ENCODE measurements at places on chromosomes 3 and 15. TPM values are rescaled to one million over a fixed set of nuclear protein-coding genes. Genes with fewer than 3 reads are reported as not detected.
A peak's percentile ranks its signal among the peaks of the same experiment; 100 is the strongest.

GRCh38 chr15:66880380-66881155, 178.5 kb downstream of the SMAD6 start:
- no peak for DNase-seq

DNA sequence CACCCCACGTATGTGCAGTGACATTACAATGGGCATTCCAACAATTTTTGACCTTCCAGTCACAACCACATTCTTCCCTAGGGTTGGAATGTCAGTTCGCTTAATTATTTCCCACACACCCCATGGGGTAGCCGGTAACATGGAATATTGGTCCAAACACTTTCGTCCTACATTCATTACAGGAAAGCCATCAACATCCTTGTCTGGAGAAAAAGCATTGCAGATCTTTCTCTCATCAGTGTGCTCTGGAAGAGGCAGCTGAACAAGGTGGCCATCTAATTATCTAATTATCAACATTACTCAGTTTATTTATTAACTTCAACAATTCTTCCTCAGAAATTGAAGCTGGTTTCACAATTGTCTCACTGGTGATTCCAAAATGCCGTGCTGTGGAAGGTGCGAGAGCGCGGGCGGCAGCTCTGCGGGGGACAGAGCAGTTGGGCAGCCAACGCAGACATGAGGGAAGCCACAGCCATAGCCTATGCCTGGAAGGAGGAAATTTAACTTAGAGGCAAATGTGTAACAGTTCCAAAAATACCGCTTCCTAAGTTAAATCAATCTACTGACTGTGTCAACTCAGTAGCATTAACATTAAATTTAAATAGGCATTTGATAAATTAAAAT, 1158.9 kb upstream of the EPHA6 start:
- no peak for DNase-seq

GRCh38 chr3:142501004-142501926, 53.4 kb upstream of the XRN1 start:
- no peak for DNase-seq

Gene STAB1
- 0.44 TPM for total RNA-seq

DNA sequence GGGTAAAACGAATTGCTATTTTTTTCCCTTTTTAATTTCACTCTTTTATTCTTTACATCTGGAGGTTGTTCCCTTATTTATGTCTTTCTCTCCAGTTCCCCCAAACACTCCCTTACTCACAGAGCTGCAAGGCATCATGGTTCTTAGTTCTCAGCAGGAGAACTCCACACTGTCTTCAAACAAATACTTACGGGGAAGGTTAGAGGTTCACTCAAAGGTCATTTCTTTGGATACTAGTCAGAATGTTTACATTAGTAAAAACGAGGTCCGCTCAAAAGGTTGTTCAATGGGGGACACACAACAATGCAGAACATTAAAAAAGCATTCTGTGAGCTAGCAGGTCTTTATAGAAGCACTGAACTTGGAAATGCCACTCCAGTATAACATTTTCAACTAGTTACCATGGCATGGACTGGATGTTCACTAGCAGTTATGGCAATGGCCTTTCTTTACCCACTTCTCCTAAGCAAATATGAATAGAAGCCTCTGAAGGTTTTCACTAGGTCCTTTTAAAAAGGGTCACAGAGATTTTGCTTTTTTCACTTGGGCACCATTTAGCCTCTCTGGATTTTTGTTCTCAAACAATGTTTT, 201.7 kb downstream of the MEIS2 start:
- no peak for DNase-seq

Gene POC1A
- 34.0 TPM for total RNA-seq

GRCh38 chr15:33309602-33310276, 1.0 kb upstream of the RYR3 start:
- no peak for DNase-seq

Gene SCAMP5
- 6.2 TPM for total RNA-seq

DNA sequence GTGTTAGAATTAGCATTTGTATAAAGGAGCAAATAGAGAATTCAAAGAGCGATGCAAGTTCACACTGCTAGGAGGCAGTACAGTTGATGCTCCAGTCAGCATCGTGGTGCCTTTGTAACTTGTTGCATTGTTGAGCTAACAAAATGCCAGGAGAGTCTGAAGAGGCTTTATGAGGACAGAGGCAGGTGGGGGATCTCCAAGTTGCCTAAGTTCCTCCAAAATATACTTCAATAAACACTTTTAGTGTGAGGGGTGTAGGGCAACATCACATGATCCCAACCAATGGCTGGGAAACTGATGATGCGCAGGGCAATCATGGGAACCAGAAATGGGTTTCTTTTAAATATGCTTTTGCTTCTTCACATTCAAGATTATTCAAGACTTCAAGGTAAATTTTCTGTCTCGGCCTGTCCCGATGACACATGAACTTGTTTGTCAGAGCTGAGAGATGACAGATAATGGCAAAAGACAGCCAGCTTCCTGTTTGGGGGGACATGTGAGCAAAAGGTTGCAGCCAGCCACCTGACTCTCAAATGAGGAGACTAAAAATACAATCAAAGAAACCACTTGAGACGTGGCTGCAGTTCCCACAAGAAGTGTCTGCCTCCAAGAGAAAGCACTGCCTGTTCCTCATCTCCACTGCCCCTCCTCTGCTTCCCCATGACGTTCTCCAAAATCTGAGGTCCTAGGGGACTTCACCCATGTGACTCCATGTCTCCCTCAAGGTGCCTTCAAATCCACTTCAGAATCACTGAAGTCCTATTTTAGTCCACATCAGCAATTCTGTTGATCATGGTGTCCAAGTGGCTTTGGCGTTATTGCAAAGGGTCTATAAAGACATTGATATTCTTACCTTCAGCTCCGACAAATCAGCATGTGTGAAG, 39.3 kb downstream of the KLHL6 start:
- DNase-seq: no peak

- no peak for DNase-seq
Measured at GRCh38 chr3:124299831-124300230, 307.9 kb upstream of the ROPN1 start.

DNA sequence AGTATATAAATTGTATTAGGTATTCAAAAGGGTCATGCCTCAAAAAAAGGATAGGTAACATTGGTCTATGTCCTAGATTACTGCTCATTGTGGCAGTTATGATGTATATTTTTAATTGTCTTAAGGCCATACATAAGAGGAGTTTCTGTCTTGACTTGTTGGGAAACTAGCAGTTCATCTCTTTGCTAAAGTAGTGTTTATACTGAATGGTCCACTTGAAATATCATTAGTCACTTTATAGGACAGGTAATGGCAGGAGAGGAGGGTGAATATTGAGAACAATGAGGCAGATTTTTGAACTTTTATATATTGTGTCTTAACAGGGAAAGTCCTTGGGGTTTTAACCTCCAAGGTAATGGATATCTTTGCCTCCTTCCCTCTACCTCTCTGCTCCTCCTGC, 58.4 kb downstream of the TP63 start:
- no peak for DNase-seq

Gene POLQ
- total RNA-seq: 12.3 TPM

DNA sequence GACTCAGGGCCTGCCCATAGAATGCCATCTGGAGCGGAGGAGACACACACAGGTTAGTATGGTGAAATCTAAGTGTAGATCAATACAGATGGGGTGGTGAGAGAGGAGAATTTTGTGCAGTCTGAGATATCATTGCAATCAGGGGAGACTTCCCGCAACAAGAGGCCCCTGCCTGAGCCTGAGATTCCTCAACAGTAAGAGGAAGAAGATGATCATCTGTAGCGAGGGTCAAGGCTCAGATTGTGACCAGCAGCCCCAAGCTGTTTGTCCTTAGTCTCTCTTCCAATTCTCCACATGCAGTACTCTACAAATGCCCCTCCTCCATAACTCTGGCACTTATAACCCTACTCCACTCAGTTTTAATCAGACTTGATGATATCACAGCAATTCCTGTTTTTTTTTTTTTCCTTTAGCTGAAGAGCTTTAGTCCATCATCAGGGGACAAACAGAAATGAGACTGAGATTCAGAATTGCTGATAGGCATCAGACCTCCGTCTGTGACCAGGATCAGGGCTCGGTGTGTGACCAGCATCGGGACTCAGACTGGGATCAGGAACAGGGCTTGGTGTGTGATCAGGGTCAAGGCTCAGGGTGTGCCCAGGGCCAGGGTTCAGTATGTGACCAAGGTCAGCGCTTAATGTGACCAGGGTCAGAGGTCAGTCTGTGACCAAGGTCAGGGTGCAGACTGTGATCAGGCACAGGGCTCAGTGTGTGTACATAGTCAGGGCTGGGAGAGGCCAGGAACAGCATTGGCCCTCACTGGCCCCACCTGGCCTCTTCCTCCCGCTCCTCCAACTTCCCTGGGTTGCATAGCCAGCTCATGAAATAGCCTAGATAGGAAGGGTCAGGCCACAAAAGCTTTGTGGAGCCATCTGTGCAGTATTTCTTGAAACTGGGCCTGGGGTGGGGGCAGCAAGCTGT, 14.1 kb downstream of the LOXL1 start:
- no peak for DNase-seq

DNA sequence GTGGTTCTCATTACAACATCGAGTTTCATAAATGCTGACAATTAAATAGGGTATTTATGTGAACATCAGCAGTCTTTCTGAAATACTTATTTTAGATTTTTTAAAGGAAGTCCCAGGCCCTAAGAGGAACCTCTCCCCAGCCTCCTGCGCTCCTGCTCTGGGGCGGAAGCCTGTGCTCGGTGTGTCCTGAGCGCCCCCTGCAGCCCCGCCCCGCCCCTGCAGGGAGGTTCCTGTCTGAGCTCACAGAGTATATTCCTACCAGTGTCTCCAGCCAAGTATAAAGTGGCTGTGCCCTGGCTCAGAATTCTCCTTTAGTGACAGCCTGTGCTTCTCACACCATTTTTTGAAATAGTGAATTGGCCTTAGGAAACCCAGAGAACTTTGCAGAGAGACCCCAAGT, 567.9 kb downstream of the GOLGA6L6 start:
- no peak for DNase-seq

Gene SPINK8
- not detected for total RNA-seq

Gene TFDP2
- total RNA-seq: 55.4 TPM

DNA sequence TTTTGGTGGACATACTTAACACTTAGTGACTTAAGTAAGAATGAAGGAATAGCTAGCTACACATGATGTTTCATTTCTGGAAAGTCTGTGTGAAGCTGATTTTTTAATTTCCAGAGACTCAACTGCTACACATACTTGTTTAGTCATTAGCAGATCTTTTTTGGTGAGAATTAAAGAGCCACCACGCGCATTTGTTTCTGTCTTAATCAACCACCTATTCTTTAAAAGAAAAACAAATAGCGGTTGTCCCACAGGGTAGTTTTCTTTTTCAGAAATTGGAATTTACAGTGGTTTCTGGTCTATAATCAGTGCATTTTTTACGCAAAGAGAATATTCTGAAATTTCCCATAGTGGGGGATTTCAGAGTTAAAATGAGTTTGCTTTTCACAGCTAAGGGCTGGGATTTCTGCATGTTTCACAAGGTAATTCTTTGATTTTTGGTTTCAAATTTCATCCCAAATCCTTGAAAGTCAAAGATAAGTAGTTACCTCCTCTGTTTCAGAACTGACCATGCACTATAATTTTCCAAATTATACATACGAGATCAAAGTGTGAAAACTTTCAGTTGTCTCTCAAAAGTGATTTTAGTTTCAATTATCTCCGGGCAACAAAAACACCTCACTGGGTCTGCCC, 631.0 kb upstream of the GRM7 start:
- no peak for DNase-seq

- DNase-seq: no peak
Measured at GRCh38 chr3:165336786-165337185, 140.6 kb upstream of the SLITRK3 start.

DNA sequence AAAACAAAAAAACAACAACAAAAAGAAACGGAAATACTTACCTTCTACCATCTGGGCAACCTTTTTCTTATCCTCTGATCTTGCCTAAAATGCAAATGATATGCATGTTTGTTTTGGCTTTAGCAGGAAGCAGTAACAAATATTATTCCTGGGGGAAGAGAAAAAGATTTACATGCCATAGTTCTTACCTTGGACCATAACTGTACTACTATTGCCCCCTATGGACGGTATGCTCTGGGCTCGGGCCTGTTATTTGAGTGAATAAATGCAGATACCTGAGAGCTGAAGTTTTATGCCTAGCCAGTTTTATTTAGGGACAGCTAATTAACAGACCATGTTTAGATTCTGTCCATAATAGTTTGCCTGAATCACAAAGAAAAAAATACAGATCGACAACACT, 12.6 kb upstream of the STARD5 start:
- peak; percentile 3 for DNase-seq

Gene EXOG
- 8.3 TPM for total RNA-seq

DNA sequence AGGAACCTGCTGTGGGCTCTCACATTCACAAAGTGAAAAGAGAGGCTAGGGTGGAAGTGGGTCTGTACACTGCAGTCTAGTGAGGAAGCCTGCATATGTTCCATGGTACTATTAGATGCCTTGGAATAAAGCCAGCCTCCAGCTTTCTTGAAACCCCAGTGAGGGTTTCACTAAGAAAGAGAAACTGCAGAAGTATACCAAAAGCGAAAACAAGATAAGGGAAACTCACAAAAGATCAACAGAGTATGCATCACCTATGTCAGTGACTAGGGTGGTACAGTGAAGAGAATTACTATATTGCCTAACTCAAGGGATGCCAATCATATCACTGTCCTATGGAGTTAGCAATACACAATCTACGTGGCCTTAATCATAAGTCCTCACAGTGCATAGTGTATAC, 212.5 kb upstream of the GADL1 start:
- no peak for DNase-seq

Gene GPR27
- total RNA-seq: not detected

GRCh38 chr3:127488141-127488672, 102.3 kb downstream of the TPRA1 start:
- DNase-seq: no peak

- DNase-seq: no peak
Measured at GRCh38 chr3:160949460-160949859, 155.7 kb downstream of the B3GALNT1 start.

Gene ALCAM
- total RNA-seq: 56.7 TPM

DNA sequence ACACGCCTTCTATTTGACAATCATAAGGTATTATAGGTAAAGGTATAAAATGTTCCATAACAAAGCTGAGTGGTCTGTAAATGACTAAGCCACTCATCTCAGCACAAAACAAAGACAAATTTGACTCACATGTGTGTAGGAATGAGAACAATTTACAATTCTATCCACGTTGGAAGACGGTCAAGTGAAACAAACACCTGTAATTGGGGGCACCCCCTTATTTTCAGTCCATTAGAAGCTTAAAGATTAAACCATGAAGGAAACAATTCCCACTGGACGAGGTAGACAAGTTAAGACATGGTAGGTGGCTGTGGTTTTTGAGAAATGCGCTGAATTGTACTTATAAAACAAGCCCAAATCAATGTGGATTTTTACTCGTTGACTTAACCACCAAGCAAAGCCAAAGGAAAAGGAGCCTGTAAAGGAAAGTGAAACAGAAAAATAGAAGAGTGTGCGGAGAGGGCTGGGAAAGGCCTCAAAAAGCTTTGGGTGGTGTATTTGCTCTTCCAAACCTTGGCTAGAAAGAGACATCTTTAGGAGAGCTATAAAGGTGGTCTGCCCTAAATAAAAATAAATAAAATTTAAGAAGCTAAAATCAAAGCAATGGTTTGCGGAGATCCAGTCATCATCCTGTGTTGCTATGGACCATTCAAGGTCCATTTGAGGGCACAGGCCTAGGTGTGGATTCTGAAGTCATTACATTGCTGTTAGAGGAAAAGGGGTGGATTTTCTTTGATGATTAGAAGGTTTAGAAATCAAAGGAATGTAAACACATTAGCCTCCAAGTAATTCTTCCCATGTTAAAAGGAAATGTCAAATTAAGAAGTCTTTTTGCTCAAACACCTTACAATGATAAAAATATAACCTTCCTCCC, 135.0 kb downstream of the TFG start:
- no peak for DNase-seq

All from HCT116 (cell line).